ENCODE measurements at places on chromosomes 6 and 20.

- no peak for DNase-seq
Measured at GRCh38 chr20:15805154-15805553, 768.1 kb downstream of the KIF16B start.

- no peak for DNase-seq
Measured at GRCh38 chr6:44650495-44650894, 263.0 kb downstream of the CDC5L start.

DNA sequence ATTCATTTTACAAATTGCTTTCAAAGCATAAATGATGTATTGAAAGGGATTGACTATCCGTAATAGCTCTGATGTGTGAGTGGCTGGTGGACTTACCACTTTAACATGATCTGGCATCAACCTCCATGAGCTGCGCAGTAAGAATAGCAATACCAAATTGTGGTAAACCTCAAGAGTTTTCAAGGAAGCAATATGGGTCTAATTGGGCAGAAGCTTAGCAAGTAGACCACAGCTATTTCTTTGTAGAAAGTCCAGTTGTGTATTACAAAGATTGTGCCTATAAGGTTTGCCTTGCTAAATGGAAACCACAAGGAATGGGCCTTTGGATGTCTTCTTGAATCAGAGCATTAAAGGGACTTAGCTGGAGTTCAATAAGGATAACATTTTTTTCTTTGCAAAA, 736.6 kb downstream of the KIF16B start:
- DNase-seq = no peak

- no peak for DNase-seq
Measured at GRCh38 chr20:59948828-59949720, 8.9 kb downstream of the FAM217B start.

DNA sequence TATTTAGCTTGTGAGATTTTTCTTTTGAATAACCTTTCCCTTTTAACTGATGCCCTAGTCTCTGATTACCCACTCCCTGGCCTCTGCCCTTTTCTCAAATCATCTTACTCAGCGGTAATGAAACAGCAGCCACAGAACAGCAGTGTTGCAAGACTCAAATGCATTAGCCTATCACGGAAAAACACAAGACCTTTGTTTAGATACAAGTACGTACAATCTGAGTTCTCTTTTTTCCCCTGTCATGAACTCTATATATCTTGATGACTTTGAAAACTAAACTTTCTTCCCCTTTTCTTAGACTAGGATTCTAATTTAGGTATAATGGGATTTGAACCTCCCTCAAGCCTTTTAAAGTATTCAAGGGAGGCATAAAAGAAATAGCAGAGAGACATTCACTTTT, 1034.9 kb downstream of the EYS start:
- DNase-seq = no peak

DNA sequence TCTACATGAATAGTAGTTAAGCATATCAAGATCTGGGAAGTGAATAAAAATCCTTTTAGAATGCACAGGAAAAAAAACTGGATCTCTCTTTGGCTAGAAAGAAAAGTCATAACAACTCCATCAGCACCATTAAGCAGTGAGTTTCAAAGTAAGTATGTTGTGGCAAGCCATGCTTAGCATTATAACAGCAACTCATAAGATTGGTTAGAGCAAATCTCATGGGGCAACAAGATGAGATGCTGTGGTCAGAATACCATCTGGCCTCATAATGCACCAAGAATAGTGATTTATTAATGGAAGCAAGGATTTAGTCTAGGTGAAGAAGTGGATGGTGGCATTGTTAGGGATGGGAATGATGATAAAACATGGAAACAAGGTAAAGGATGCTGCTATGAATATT, 159.4 kb downstream of the PHF3 start:
- DNase-seq = no peak

DNA sequence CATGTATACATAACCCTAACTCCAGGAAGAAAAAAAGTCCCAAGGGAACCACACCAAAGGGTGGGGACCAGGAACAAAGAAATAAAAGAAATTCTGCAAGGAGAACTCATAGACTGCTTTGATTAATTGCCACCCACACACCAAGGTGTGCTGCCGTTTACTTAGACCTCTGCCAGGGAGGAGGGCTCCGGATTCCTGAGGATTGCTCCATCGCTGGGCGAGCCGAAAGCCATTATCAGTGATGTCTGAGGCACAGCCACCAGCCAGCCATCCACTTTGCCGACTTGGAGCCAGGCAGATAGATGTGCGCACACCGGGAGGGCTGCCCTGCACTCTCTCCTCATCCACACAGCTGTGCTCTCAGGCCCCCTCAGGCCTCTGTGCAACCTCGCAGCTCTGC, 272.7 kb upstream of the FOXQ1 start:
- DNase-seq = no peak

DNA sequence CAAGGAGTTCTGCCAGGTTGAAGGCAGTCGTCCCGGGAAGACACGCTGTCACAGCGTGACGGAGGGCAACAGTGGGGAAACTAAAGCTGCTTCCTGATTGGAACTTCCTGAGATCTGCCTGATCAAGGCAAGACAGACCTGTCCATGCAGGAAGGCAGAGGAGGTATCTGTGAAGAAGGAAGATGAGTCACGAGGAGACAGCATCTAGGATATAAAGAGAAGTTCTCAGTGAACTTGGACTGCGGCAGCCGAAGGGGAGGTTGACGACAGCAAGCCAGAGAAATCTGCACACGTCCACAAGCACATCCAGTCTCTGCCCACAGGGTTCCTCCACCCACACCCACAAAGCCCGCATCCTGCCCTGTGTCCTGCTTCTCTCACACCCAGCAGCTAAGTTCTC, 38.6 kb downstream of the PREP start:
- DNase-seq = no peak

GRCh38 chr6:154703124-154703523, 30.1 kb upstream of the SCAF8 start:
- DNase-seq = no peak

- DNase-seq = no peak
Measured at GRCh38 chr6:14425805-14426204, 308.2 kb downstream of the CD83 start.

- no peak for DNase-seq
Measured at GRCh38 chr6:36714511-36714910, 16.9 kb downstream of the RAB44 start.

DNA sequence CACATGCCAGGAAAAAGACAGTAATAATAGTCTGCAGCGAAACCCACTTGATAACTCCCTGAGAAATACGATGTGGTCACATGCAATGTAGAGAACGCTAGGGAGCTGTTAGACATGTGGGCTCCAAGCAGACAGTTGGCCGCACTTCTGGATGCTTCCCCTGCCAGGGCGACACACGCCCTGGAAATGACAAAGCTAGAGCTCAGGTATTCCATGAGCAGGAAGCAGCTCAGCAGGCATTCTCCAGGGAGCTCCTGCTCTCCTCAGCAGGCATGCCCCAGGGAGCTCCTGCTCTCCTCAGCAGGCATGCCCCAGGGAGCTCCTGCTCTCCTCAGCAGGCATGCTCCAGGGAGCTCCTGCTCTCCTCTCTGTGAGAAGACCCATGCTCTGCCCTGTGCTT, 52.4 kb upstream of the NXT1 start:
- no peak for DNase-seq

DNA sequence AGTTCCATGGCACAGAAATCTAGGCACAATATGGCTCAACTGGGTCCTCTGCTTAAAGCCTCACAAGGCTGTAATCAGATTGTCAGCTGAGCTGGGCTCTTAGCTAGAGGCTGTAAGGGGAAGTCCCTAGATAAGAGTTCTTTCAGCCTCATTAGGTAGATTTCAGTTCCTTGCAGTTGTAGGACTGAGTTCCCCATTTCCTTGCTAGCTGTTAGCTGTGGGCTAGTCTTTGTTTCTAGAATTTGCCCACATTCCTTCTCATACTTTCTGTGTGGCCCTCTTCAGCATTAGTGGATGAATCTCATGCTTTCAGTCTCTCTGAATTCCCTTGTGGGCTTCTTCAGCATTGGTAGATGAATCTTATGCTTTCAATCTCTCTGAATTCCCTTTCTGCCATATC, 71.0 kb upstream of the MRAP2 start:
- DNase-seq = no peak

GRCh38 chr6:101080597-101080996, 199.5 kb upstream of the ASCC3 start:
- DNase-seq = no peak

DNA sequence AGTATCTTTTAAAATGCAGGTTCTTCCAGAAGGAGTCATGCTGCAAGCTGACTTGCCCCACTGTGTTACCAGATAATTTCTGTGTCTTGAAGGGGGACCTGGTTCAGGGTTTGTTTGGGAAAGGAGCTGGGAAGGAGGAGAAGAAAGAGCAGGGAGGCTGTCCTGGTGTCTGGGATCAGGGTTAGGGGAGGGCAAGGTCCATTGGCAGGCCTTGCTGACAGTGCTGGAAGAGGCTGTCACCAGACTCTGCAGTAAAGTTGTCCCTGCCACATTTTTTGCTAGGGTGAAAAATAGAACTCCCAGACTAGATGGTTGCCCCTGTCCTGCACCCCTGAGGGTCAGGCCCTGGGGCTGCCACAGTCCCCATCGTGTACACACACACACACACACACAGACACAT, 14.9 kb downstream of the GLP1R start:
- no peak for DNase-seq

GRCh38 chr20:59584278-59584925, 19.9 kb upstream of the PHACTR3 start:
- no peak for DNase-seq

DNA sequence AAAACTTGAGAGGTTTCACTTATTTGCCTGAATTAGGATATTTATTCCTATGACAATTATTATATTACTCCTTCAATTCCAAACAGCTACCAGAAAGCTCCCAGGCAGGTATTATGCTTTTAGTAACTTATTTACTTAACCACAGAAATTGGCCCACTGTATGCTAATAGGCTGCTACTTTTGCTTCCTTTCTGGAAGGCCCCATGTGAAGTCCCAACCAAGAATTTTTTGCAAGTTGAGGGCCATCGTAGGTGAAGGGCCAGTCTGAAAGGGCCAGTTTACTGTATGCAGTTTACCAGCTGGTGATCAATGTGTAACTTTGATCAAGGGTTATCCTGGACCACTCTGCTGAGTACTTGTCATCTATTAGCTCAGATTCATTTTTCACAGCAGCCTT, 45.0 kb downstream of the EDN1 start:
- DNase-seq = no peak

DNA sequence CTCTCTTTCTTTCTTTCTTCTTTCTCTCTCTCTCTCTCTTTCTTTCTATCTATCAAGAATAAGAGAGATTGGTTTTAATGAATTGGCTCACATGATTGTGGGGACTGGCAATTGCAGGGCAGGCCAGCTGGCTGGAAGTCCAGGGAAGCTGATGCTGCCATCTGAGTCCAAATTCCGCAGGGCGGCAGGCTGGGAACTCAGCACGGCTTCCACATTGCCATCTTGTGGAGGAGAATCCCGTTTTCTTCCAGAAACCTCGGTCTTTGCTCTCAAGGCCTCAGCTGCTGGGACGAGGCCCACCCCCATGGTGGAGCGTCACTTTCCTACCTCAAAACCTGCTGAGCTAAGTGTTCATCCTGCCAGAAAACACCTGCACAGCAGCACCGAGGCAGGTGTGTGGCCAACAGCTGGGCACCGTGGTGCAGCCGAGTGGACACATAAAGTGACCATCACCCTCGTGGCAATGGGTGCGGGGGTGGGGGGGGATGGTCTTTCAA, 58.8 kb upstream of the SLCO4A1 start:
- DNase-seq = no peak

DNA sequence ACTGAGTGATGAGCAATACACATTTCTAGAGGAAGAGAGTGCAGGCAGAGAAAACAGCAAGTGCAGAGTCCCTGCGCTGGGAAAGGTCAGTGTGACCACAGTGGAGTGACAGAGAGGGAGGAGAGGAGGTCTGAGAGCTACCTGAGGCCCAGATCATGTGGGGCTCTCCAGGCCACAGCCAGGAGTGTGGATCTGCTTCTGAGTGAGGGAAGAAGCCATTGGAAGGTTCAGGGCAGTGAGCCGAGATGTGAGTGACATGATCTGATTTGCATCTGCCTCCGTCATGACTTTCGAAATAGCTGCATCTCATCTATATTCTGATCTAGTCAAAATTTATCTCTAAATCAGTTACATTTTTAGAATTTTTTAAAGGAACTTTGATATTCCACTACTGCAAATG, 367.1 kb downstream of the PREX1 start:
- DNase-seq = no peak

- no peak for DNase-seq
Measured at GRCh38 chr6:11204005-11204399, 28.5 kb downstream of the NEDD9 start.

DNA sequence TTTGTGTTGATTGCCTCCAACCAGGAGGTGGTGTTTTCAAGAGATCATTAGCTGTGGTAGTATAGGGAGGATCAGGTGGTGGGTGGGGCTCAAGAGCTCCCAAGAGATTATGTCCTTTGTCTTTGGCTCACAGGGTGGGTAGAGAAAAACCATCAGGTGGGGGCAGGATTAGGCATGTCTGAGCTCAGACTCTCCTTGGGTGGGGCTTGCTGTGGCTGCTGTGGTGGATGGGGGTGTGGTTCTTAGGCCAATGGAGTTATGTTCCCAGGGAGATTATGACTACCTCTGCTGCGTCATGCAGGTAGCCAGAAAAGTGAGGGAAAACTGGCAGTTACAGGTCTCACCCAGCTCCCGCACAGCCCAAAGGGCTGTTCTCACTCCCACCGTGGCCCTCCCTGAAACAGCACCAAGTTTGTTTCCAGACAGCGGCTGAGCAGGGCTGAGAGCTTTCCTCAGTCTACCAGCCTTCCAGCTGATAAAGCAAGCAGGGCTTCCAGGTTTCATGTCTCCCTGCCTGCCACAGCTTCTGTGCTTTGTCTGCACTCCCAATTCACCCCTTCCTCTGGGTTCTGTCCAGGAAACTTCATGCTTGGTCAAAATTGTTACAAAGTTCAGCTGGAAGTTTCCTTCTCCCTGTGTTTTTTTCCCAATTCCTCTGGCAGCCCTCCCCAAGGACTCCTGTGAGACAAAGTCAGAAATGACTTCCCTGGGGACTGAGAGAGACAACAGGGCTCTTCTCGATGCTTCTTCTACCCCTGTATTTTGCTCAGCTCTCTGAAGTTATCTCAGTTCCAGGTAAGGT, 481.1 kb upstream of the MAN1A1 start:
- DNase-seq = no peak

DNA sequence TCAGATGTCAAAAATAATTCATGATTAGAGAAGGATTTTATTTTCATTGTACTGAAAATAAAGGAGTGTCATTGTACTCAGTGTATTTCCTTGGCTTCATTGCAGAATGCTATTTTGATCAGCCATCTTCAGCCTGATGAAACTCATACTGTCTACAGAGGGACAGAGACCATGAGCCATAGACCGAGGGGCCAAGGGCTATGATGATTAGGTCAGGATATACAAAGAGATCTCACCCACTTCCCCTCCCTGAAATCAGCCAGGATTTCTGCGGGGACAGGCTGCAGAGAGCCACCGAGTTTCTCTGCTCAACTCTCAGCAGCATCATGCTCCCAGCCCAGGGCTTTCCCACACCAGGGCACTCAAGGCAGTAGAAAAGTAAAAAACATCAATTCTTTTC, 47.0 kb downstream of the ALDH8A1 start:
- DNase-seq = no peak

- no peak for DNase-seq
Measured at GRCh38 chr6:46948699-46949098, 27.0 kb upstream of the ADGRF5 start.

Measured in stimulated activated CD8-positive, alpha-beta memory T cell treated with anti-CD3 and anti-CD28 coated beads, Interleukin-7, amount 100 ng/mL, for 24 hours (primary cell).